Ammon's horn (tissue), 1 donor: ENCODE measurements at places on chromosomes 12 and 14.

- peak; percentile 80 for DNase-seq
These were observed 3.8 kb upstream of the NUMB start for GRCh38 chr14:73462048-73462715.

- no peak for DNase-seq
These were observed 424.1 kb downstream of the PCNX1 start for GRCh38 chr14:71331403-71331802.

DNA sequence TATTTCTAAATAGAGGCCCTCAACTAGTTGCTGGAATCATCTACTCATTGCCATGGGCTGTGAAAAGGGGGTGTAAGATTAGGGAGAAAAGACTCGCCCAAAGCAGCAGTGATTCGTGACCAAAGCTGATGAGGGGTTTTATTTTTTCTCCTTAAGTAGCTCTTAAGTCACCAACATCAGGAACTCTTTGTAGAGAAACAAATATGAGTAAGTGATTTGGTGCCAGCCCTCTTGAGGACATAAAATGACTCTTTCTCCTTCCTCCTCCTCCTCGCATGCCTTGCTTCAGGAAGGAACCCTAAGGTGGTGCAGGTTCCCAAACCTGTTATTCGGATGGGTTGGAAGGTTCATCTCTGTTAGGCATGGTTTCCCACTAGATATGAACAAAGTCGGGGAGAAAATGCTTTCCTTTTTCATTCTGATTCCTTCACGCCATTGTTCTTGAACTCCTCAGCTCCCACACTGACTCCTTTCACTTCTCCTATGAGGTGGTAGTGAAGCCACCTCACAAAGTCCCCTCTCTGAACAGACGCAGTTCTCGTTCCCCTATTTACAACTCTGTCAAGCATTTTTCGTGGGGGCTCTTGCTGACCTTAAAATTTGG is 113.4 kb downstream of the ETV6 start:
- no peak for DNase-seq

GRCh38 chr12:99558109-99558508 is 89.4 kb upstream of the GARIN6 start:
- DNase-seq, result no peak

GRCh38 chr12:83985084-83985483 is 927.5 kb downstream of the SLC6A15 start:
- no peak for DNase-seq

DNA sequence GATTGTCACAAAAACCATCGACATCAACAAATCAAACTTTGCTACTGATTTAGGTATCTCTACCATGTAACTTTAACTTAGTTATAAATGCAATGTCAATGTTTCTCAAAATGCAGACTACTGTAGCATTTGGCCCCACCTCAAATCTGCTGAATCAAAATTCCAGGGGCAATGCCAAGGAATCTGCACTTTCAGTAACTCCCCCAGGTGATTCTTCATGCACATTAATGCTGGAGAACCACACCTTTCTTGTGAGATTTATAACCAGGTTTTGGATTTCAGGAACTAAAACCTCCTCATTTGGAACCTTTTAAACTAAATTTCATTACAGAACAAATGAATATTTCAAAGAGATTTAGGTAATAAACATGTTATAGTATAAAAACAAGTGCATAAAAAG is 4.9 kb downstream of the ATP2B1 start:
- no peak for DNase-seq

GRCh38 chr12:49010092-49010668 is 8.4 kb downstream of the PRKAG1 start:
- no peak for DNase-seq

GRCh38 chr12:99232324-99232723 is 415.2 kb upstream of the GARIN6 start:
- no peak for DNase-seq

DNA sequence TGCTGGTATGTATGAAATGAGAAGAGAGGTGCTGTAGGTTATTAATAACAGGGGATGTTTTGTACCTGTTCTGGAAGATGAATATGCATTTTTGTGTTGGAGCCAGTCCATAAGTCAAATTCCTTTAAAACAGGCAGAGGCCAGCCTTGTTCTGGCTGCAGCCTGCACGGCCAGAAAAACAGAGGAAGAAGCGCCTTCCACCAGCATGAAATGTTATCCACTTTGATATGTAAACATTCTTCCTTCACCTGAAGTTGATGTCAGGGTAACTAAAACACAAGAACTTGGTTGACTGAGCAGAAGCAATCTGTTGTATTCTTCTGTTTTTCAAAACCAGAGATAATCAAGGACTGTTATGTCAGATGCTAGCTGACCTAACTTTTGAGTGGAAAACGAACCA is 237.9 kb upstream of the PLEKHG7 start:
- no peak for DNase-seq

GRCh38 chr12:63093711-63094110 is 57.3 kb downstream of the AVPR1A start:
- no peak for DNase-seq

DNA sequence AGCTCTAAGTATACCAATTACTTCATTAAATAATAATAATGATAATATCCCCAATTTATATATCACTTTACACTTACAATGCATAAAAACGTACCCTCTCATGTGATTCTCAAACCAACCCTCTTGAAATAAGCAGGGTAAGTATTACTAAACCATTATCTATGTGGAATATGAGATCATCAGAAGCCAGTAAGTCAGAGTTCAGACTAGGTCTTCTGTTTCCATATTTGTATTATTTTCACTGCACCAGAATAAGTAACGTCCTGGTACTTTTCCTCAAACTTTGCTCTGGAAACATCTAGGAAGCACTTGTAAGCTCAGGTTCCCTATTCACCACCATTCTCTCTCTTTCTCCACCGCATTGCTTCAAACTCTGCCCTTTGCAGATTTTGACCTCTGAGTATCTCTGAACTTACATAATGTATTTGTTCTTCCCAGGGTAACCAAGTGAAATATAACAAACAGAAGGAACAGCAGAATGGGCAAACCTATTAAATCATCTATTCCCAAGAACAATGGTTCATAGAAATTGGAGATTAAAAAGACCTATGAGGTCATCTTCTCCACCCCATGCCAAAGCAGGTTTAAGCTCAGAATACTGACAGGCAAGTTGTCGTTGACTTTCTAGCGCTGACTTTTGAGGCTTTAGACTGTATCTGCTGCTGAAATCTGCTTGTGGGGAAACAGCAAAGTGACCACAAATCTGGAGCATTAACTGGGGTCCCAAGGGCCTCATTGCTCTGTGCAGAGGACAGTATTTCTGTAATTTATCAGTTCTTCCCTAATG is 161.3 kb upstream of the FAR2 start:
- no peak for DNase-seq

DNA sequence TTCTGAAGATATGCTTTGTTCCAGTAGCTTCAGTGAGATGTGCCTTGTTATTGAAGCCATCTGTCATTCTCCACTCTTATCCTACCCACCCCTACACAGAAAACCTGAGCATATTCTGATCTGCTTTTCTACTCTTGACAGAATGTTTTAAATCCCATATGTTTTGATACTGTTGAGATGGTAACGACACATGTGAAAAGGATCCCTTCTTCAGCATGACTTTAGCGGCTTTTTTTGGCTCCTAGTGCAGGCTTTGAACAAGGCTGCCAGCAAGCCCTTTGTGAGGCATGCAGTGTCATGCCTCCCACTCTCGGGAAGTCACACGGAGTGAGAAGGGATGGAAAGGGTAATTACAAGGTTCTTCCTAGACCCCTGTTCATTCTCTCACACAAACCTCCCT is 228.8 kb upstream of the RGS6 start:
- DNase-seq, result peak; percentile 43

- DNase-seq, result no peak
These were observed 89.8 kb downstream of the ZFP36L1 start for GRCh38 chr14:68703093-68703492.

DNA sequence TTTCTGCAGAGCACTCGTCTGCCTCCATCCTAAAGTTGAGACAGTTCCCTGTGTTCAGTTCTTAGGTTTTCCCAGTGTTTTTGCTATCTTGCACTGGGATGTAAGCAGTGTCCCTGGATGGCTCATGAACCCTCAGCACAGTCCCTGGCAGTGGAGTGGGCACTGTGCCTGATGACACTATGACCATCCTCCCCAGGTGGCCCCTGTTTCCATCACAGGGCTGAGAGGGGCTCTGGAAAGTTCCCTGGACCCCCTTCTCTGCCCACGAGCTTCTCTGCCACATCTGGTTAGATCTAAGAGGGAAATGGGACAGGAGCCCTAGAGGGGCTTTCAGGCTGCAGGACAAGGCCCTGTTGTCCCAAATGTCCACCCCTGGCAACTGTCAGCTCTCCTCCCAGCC is 249.8 kb upstream of the SFSWAP start:
- DNase-seq, result no peak

DNA sequence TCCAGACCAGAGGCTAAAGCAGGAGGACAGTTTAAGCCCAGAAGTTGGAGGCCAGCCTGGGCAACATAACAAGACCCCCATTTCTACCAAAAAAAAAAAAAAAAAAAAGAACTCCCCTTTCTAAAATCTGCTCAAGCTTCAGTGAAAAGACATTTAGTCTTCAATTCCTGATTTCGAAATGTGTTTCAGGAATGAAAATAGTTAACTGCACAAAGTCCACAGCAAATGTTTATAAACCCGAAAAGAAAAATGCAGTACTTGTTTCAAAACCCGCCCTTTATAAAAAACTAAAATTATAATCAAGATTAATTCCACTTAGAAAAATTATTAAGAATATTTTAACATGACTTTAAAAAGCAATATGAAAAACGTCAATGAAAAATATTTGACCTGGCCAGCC is 12.1 kb downstream of the ATXN2 start:
- DNase-seq, result no peak

DNA sequence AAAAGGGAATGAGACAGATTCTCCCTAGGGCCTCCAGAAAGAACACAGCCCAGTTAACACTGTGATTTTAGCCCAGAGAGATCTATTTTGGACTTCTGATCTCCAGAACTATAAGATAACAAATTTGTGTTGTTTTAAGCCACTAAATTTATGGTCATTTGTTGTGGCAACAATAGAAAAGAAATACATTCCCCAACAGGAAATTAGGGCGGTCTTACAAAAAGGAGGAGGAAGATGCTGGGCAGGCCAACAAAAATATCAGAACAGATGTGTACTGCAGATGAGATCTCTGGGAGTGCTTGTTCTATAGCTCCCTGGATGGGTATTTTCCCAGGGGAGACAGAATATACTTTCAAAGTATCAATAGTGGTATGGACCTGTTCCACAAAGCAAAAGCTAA is 32.0 kb upstream of the SOCS2 start:
- no peak for DNase-seq

DNA sequence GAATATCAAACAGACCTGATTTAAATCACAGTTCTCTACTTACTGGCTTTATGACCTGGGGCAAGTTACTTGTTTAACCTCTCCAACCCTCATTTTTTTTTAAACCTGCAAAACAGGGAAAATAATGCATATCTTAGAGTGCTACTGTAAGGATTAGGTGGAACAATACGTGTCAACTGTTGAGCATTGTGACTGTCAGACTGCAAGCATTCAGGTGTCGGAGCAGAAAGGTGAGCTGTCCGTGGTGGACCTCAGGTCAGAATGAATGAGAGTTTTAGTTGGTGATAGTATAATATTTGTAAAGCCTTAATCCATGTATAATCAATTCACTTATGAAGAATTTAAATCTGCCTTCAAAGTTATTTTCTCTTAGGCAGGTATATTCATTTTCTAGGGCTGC is 404.2 kb downstream of the ETNK1 start:
- no peak for DNase-seq

DNA sequence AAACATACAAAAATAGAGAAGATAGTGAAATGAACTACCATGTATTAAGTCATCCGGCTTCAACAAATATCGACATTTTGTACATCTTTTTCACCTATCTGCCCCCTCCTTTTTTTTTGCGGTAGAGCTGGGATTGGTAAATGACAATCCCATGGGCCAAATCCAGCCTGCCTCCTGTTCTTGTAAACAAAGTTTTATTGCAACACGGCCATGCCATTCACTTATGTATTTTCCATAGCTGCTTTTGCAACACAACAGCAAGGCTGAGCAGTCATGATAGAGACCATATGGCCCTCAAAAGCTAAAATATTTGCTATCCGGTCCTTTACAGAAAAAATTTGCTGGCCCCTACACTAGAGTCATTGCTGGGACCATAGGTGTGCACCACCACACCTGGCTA is 58.1 kb upstream of the PLEKHG3 start:
- no peak for DNase-seq

- no peak for DNase-seq
These were observed 45.0 kb upstream of the ASPG start for GRCh38 chr14:104040539-104040938.

DNA sequence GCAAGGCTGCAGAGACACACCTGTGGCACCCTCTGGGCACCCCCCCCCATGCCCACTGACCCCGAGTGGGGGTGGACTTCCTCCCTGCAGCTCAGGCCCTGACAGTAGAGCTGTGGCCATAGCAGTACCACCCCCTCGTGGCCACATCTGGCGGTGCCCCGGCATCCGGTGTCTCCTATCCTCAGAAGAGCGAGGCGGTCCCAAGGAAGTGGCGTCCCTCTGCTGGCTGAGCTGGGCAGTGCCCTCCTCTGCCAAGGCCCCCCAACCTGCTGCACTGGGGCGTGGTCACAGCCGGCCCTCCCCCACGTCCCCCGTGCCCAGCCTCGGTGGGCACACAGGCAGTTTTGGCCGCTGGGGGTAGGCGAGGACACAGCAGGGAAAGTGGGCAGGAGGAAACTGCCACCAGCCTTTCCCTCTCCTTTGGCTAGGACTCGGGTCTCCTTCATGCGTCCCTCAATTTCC is 6.0 kb upstream of the SLC6A12 start:
- peak; percentile 80 for DNase-seq

GRCh38 chr12:80064269-80064668 is 35.1 kb upstream of the OTOGL start:
- no peak for DNase-seq

- DNase-seq, result no peak
These were observed 255.5 kb downstream of the RASSF9 start for GRCh38 chr12:85580562-85581168.

DNA sequence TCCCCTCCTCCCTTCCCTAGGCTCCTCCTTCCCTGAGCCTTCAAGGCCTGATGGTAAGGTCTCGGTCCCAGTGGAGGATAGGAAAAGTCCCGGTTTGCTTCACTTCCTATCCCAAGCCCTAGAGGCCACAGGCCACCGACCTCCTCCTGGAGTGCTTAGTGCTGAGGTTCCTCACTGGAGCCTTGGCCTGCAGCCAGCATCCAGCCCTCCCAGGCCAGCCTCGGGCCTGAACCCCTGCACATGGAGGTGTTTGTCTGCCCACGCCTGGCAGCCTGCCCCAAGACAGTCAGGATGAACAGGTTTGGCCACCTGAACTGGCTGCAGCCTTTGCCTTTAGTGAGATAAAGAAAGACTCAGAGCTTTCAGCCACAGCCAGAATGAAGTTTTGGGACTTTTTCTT is 15.8 kb upstream of the KRT7 start:
- DNase-seq, result no peak
